HFFc6 (cell line): ENCODE measurements at places on chromosomes 11 and 22. TPM values are rescaled to one million over a fixed set of nuclear protein-coding genes. Genes with fewer than 3 reads are reported as not detected.

Gene CDCA5
- total RNA-seq, result 14.8 to 31.8 TPM (median 26.8 TPM) in 3 replicates

Gene MS4A15
- total RNA-seq, result not detected in 3 replicates

Gene UPK3A
- not detected in 3 replicates for total RNA-seq

Gene KCTD14
- 0.17 and 1.0 TPM in 2 replicates for total RNA-seq

GRCh38 chr11:28621753-28622152 is 513.6 kb downstream of the METTL15 start:
- H3K4me1 ChIP-seq, result peaks cover 60% of the 10 kb centered on the region
- H3K4me3 ChIP-seq, result peak overlapping the region; percentile 73
- H3K36me3 ChIP-seq, result no peaks in the 10 kb centered on the region; the same call in 1 of the 2 replicates
- DNase-seq, result peak; percentile 9

GRCh38 chr11:20647976-20648565 is 21.3 kb upstream of the NELL1 start:
- H3K36me3 ChIP-seq, result no peaks in the 10 kb centered on the region
- H3K4me1 ChIP-seq, result no peaks in the 10 kb centered on the region
- peak; percentile 33 for DNase-seq
- no peak overlapping the region for H3K4me3 ChIP-seq
- no peak overlapping the region for H3K27ac ChIP-seq
- no peaks in the 10 kb centered on the region; the same call in 1 of the 2 replicates for H3K27me3 ChIP-seq

DNA sequence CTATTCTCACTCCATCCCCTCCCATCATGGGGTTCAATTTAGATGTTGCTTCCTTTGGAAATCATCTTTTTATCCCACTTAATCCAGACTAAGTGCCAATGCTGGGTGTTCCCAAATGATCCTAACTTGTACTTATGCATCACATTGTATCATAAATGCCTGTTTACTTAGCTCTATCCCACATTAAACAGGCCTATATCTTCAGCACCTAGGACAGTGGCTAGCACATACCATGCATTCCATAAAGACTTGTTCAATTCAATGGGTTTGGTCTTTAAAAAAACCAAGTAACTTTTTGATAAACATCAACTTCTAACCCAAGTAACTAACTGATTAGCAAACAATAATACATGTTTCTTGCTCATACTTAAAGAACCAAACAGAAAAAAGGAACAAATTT is 40.6 kb downstream of the RSF1 start:
- peaks cover 18% of the 10 kb centered on the region for H3K4me1 ChIP-seq
- no peaks in the 10 kb centered on the region for H3K27me3 ChIP-seq
- H3K27ac ChIP-seq, result no peak overlapping the region
- peak; percentile 42 for DNase-seq

- H3K4me1 ChIP-seq, result peaks cover 46% of the 10 kb centered on the region
- H3K4me3 ChIP-seq, result peak overlapping the region; percentile 97
- peak; percentile 48 for DNase-seq
- H3K27ac ChIP-seq, result peak overlapping the region; percentile 98
- peaks cover 32% of the 10 kb centered on the region for H3K36me3 ChIP-seq
Measured at GRCh38 chr11:102111011-102111786, 952 bp downstream of the YAP1 start.

- H3K27me3 ChIP-seq, result peaks cover 25% of the 10 kb centered on the region
- DNase-seq, result no peak
- H3K27ac ChIP-seq, result no peak overlapping the region
- no peaks in the 10 kb centered on the region for H3K4me1 ChIP-seq
- H3K4me3 ChIP-seq, result no peak overlapping the region; the same call in 1 of the 2 replicates
- no peaks in the 10 kb centered on the region for H3K36me3 ChIP-seq
Measured at GRCh38 chr22:50169181-50169759, 1.3 kb upstream of the PANX2 start.

- no peak overlapping the region for H3K27ac ChIP-seq
- peaks cover 26% of the 10 kb centered on the region for H3K27me3 ChIP-seq
- DNase-seq, result no peak
- H3K36me3 ChIP-seq, result no peaks in the 10 kb centered on the region
Measured at GRCh38 chr11:34825670-34826383, 90.4 kb downstream of the APIP start.

GRCh38 chr22:48943567-48944432 is 883.9 kb downstream of the BRD1 start:
- DNase-seq, result no peak
- no peaks in the 10 kb centered on the region; the same call in 1 of the 2 replicates for H3K36me3 ChIP-seq
- H3K4me3 ChIP-seq, result no peak overlapping the region
- H3K27ac ChIP-seq, result no peak overlapping the region
- H3K27me3 ChIP-seq, result no peaks in the 10 kb centered on the region
- H3K4me1 ChIP-seq, result no peaks in the 10 kb centered on the region

GRCh38 chr11:33366918-33367317 is 109.7 kb downstream of the HIPK3 start:
- no peak overlapping the region for H3K27ac ChIP-seq
- H3K36me3 ChIP-seq, result no peaks in the 10 kb centered on the region
- H3K27me3 ChIP-seq, result no peaks in the 10 kb centered on the region
- no peak overlapping the region for H3K4me3 ChIP-seq
- no peak for DNase-seq

GRCh38 chr11:37141707-37142106 is 543.7 kb upstream of the RAG2 start:
- no peak overlapping the region for H3K4me3 ChIP-seq
- no peaks in the 10 kb centered on the region for H3K4me1 ChIP-seq
- no peak for DNase-seq
- H3K36me3 ChIP-seq, result no peaks in the 10 kb centered on the region
- H3K27ac ChIP-seq, result no peak overlapping the region

GRCh38 chr11:111932611-111932950 is 4.6 kb upstream of the DIXDC1 start:
- H3K4me3 ChIP-seq, result no peak overlapping the region
- H3K27me3 ChIP-seq, result no peaks in the 10 kb centered on the region
- DNase-seq, result no peak
- H3K36me3 ChIP-seq, result no peaks in the 10 kb centered on the region
- no peak overlapping the region for H3K27ac ChIP-seq

DNA sequence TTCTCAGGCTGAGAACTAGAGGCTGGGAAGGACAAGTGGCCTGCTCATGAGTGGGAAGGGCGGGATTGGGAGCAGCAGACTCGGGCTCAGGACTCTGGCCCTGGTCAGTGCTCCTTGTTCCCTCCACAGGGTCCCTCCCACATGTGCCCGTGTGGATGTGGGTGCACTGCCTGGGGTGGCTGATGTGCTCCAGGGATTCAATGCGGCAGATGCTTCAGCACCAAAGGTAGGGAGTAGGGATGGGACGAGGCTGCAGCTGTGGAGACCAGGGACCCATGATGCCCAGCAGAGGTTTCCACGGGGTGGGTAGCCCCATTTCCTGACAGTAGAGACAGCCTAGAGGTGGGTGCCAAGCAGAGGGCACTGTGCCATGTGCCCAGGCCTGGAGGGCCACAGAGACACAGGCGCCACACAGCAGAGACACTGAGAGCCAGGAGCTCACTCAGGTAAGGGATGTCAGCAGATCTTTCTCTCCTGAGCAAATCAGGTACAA is 89.5 kb downstream of the GGTLC2 start:
- H3K36me3 ChIP-seq, result no peaks in the 10 kb centered on the region
- H3K4me3 ChIP-seq, result no peak overlapping the region
- no peak overlapping the region for H3K27ac ChIP-seq
- DNase-seq, result no peak

GRCh38 chr11:58316142-58316541 is 42.7 kb downstream of the OR5B17 start:
- peak overlapping the region; percentile 55 for H3K4me3 ChIP-seq
- H3K4me1 ChIP-seq, result peaks cover 78% of the 10 kb centered on the region
- H3K36me3 ChIP-seq, result peaks cover 29% of the 10 kb centered on the region
- DNase-seq, result peak; percentile 67
- peak overlapping the region; percentile 87 for H3K27ac ChIP-seq
- no peaks in the 10 kb centered on the region for H3K27me3 ChIP-seq
